Effector memory CD4-positive, alpha-beta T cell (primary cell): ENCODE measurements at places on chromosomes 5 and 9.

- no peak for DNase-seq
These were observed 105.5 kb downstream of the FEM1C start for GRCh38 chr5:115439042-115439441.

DNA sequence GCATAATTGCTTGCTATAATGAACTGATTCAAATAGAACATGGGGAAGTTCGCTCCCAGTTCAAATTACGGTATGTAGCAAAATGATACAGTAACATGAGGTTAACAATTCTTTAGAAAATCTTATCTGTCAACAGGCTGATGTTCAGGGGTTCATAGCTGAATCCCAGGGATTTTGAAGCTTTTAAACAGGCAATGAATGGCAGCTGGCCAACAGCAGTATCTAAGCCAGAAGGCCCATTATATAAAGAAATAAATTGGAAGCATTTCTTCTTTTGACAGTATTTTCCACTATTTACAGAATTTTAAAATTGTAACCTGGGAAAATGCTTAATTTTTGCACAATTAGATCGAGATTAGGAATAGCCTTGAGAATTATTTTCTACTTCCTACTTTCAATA lies 126.8 kb downstream of the PDE8B start:
- DNase-seq, result no peak

DNA sequence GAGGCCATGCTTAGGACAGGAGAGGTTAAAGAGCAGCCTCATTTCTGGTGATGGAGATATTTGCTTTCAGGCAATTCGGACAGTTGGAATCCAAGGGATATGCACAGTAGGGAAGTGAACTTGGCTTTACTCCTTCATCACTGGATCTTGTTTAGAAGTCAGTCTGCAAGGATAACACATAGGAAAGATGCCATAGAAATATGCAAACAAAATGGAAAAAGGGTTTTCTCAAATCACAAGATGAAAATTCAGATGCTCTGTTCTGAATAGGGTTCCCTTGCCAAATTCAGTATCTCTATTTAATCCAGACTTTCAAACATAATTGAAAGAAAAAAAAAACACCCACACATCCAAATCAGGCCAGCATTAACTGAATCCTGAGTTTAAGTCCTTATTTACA lies 166.9 kb downstream of the MEF2C start:
- DNase-seq, result no peak

DNA sequence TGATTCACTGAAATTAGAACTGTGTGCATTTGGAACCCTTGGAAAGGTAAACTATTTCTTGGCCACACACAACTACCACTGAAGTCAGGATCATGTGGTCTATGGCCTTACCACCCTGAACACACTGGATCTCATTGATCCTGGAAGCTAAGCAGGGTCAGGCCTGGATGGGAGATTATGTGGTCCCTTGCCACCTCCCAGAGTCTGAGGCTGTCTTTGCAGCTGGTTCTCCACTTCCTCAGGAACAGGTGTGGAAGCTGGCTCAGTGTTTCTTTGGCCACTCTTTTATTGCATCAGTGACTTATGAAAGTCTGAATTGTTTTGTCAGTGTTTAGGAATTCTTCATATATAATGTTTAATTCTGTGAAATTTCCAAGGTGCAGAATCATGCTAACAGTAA lies 89.2 kb downstream of the TEK start:
- no peak for DNase-seq
